ENCODE measurements at places on chromosomes 2 and 18. TPM values are rescaled to one million over a fixed set of nuclear protein-coding genes. Genes with fewer than 3 reads are reported as not detected.

Gene LRRC30
- total RNA-seq: not detected

Gene ARHGEF33
- total RNA-seq: under 0.01 TPM

Gene TMEFF2
- total RNA-seq: not detected

Gene SGPP2
- total RNA-seq: not detected

Gene DAW1
- not detected for total RNA-seq

Gene FTCDNL1
- total RNA-seq: 0.38 TPM

Gene EVX2
- not detected for total RNA-seq

Gene SNX17
- total RNA-seq: 109 TPM

Gene TXNDC2
- total RNA-seq: not detected

GRCh38 chr2:203763938-203764664, 57.7 kb downstream of the CD28 start:
- no peak for DNase-seq

DNA sequence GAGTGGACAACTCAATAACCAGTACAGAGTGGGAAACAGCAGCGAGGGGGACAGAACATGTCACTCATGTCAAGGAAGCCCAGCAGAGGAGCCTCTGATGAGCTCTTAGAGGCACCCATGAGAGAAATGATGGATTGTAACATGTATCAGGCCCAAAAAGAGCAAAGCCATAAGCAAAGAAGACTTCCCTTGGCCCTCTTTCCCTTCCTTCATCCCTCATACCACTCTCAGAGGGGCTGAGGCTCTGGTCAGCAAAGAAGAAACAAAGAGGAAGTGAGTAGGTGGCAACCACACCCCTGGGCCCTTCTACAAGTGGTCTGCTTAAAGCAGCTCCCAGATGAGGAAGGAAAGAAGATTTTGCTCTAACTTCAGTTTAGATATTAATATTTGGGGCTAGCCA, 112.8 kb downstream of the CDC42EP3 start:
- DNase-seq: no peak

GRCh38 chr2:25692143-25692542, 18.8 kb upstream of the DTNB start:
- DNase-seq: no peak

- peak; percentile 66 for DNase-seq
These were observed 12.7 kb upstream of the CDH2 start for GRCh38 chr18:28189400-28190239.

DNA sequence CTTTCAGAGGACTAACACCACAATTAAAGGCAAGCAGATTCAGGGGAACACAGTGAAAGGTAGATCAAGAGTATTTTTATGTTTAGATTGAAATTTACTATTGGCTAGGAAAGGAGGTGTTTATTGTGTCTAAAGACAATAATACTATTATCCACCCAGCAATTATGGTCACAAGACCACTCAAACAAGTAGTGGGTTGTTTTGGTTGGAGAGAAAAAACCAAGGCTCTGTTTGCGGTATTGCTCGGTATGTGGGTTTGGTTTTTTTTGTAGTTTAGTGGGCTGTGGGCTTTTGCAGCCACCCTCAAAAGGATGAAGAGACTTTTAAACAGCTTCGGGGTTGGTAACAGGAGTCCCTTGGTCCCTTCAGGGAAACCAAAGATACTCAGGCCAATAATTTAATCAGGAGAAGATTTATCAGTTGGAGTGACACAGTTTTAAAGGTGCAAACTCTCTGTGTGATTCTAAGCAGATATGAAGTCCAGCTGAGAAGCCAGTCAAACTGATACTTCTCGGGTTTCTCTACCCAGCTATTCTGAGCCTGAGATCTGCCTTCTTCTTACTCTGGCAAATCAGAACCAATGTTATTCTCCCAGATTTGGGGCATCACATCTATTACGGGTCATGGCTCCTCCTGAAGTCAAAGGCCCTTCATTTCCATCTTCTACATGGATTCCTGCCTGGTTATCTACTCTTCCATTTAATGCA, 55.3 kb downstream of the DCC start:
- no peak for DNase-seq

GRCh38 chr2:196131949-196132925, 39.1 kb downstream of the STK17B start:
- no peak for DNase-seq

- DNase-seq: no peak
These were observed 37.3 kb downstream of the GREB1 start for GRCh38 chr2:11571170-11571569.

- no peak for DNase-seq
These were observed 207.1 kb upstream of the KYNU start for GRCh38 chr2:142670362-142670761.

DNA sequence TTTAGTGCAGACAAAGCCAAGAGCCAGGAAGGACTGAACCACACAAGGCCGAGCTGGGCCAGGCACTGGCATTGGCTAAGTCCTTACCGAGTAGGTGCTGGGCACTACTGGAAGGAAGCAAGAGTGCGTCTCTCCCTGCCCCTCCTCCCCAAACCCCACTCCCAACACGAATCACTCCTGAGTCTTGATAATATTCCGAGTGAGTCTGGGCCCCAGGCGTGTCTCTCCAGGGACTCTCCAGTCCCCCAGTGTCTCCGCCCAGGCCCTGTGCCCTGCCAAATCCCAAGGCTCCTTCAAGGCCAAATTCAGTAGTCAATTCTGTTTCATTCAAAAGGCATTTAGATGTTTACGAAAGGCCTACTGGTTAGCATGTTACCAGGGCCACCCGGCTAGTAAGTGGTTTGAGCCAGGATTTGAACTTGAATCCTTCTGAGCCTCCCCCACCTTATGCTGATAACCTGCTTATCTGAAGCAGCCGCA, 82.8 kb downstream of the GLI2 start:
- no peak for DNase-seq

- DNase-seq: no peak
These were observed 66.2 kb upstream of the DLX2 start for GRCh38 chr2:172168917-172169346.

- no peak for DNase-seq
These were observed 1.1 kb upstream of the PGAP1 start for GRCh38 chr2:196927376-196928225.

DNA sequence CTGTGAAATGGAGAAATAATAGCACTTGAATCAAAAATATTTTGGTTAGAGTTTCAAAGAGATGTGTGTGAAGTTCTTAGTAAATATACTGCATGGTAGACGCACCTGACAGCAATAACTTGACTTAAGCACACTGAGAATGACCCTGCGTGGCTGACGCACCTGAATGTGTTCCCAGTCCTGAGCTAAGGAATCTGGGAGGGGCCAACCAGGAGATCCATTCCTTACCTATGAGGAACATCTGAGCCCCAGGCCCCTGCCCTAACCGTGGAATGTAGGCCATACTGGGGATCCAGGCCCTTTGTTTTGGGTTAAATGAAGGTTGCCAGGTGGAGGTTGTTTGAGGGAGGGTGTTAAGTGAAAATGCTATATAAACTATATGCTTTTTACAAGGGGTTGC, 284.4 kb downstream of the RBM43 start:
- no peak for DNase-seq

DNA sequence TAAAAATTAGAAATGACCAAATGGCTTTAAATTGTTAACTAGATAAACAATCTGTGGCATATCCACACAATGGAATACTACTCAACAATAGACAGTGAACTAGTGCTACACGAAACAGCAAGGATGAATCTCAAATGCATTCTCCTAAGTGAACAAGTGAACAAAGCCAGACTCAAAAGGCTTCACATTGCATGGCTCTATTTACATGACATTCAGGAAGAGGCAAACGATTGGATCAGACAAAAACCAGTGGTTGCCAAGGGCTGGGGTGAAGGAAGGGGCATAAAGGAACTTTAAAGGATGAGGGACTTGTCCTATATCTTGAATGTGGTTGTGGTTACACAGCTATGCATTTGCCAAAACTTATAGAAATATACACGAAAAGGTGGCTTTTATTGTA, 184.3 kb downstream of the RPIA start:
- no peak for DNase-seq

DNA sequence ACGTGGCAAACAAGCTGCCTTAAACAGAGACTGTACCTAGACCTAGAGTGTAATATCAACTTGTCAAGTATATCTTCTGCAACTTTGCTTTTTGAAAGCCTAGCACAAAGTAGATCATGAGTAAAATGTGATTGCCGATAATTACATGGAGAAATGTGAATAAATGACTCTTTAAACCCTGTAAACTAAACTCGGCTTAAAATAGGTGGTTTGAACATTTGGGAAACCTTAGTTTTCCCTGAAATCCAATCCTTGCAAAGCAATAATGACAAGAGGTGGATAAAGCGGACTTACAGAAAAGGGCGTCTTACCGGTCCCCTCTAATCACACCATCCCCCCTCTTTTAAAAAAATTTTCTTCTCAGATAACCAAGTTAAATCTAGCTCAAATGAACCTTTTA, 549 bp upstream of the PSMD14 start:
- DNase-seq: peak; percentile 2

- DNase-seq: no peak
These were observed 7.5 kb downstream of the SUCLG1 start for GRCh38 chr2:84451579-84451978.

DNA sequence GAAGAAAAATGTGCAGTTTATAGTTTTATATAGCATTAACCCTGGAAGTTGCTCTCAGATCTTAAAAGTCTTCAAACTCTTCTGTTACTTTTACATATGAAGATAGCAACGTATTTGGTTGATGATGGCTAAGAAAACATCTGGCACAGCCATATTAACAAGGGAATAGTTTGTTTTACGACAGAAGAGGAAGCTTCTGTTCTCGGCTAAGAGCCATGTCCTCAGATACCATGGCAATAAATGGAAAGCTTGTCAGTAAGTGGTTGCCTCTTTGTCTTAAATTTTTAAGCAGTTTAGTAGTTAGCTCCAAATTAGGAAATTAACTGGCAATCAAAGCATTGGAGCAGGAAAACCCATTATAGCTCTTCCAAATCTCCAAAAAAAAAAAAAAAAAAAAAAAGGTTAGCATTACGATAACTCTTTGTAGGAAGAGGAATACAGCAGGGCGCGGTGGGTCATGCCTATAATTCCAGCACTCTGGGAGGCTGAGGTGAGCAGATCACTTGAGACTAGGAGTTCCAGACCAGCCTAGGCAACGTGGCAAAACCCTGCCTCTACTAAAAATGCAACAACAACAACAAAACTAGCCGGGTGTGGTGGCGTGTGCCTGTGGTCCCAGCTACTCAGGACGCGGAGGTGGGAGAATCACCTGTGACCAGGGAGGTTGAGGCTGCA, 4.5 kb upstream of the STON1 start:
- DNase-seq: no peak

GRCh38 chr2:240662681-240663080, 20.0 kb downstream of the AQP12B start:
- DNase-seq: no peak

- DNase-seq: no peak
These were observed 141.0 kb downstream of the FMNL2 start for GRCh38 chr2:152475982-152476381.

DNA sequence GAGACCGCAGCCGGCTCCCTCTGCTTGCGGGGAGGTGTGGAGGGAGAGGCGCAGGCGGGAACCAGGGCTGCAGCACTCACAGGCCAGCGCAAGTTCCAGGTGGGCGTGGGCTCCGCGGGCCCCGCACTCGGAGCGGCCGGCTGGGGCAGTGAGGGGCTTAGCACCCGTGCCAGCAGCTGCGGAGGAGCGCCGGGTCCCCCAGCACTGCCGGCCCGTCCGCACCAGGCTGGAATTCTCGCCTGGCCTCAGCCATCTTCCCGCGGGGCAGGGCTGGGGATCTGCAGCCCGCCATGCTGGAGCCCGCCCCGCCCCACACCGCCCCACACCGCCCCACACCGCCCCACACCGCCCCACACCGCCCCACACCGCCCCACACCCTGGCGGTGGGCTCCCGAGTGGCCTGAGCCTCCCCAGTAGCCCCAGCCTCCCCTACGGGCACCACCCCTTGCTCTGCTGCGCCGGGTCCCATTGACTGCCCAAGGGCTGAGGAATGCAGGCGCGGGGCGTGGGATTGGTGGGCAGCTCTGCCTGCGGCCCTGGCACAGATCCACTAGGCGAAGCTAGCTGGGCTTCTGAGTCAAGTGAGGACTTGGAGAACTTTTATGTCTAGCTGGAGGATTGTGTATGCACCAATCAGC, 123.9 kb upstream of the MGAT5 start:
- no peak for DNase-seq

GRCh38 chr2:200599206-200599605, 13.4 kb downstream of the AOX1 start:
- DNase-seq: no peak

DNA sequence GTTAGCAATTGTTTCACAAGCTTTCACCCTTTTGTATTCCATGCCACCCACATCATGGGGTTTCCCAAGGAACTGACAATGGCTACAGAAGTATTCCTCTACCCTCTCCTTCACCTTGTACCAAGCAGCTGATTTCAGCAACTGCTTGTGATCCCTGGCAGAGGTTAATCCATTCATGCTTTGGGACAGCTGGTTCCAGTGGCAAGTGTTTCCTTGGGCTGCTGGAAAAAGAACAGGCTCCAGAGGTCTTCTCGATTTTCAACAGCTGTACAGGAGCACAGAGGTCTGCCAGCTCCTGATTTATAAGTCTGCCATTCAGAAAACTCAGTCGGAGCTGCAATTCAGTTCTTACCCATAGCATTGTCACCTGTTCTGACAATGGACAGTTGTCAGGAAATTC, 239.2 kb upstream of the CWC22 start:
- DNase-seq: no peak

DNA sequence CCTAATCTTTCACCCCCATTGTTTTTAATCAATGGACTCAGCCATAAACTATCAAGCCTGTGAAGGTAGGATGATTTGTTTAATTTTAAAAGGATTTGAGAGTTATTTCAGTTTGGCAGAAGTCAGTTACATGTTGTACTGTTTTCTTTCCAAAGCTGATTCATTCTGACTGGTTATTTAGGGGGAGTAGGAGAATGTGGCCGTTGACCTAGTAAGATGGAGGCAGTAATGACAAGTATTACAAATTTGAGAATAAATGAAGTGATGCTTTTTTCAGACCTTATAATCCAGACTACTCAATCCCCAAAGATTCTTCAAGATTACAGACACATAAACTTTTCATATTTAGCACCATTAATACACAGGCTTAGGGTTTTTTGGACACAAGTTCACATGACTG, 4.3 kb downstream of the EPHA4 start:
- no peak for DNase-seq

DNA sequence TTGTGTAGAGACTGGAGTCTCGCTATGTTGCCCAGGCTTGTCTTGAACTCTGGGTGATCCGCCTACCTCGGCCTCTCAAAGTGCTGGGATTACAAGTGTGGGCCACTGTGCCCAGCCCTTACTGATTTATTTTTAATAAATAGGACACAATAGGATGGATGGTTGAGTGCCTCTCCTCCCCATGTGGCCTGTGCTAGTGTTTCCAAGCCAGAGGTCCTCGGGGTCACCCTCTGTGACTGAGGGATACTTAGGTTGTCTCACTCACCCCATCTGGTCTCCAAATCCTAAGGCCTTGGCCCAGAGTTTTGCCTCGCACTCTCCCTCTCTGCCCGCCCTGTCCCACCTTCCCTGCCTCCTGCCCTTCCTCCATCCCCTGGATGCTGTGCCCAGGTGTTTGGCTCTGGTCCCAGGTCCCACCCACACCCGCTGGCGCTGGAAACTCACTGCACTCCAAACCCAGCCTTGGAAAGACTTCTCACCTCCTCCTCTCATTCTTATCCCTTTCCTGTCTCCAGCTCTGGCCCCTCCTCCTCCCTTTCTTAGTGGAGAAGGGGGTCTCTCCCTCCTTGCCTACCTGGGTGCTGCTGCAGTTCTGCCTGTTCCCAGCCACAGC, 4.7 kb upstream of the ECEL1 start:
- DNase-seq: no peak
